Stimulated activated CD4-positive, alpha-beta T cell treated with anti-CD3 and anti-CD28 coated beads, Interleukin-4, amount 100 ng/mL, for 48 hours (primary cell): ENCODE measurements at places on chromosomes 2 and 18.

DNA sequence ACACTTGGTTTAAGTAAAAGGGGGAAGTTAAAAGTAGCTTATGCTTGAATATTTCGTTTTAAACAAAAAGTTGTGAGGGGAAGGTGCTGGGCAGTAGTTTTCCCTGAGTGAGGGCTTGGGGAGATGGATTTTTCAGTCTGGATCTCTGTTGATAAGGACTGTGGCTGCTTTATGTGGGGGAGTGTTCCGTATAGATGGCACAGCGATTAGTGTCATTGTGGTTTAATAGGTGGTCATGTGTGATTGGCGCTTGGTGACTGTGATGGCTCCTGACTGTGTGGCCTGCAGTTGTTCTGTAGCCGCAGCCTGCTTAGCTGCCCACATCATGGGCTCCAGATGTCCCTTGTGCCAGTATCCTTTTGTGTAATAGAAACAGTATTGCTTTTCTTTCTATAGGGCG is 156.2 kb downstream of the WDSUB1 start:
- DNase-seq: no peak

DNA sequence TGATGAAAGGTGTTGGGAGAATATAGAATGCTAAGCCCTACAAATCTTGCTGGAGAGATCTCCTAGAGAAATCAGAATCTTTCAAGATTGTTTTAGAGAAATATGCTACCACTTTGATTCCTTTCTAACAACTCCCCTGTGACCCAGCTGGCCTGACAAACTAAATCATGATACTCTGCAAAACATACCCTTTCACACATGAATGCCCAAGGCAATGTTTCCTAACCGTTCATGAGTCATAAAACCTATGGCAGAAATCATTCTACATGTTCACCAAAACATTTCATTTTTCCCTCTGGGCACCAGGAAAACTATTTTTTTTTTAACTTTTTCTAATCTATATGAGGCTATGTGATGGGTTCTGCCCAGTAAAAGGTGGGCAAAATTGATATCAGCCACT is 77.8 kb upstream of the SETBP1 start:
- no peak for DNase-seq

DNA sequence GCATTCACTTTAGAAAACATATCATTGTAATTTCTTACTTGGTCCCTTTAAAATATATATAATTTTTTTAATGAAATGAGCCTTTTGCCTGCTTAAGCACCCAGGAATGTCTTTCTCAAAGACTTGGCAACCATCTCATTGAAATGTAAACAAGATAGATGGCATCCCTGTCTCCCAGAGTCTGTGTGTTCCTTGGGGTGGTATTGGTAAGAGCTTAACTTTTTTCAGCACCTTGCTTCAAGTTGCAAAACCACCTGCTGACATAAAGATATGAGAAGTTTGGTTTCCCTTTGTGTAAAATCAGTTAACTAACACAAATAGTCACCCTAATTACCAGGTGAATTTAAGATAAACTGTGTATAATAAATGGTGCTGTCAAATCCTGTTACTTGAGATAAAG is 266.9 kb downstream of the DSC3 start:
- DNase-seq: no peak

DNA sequence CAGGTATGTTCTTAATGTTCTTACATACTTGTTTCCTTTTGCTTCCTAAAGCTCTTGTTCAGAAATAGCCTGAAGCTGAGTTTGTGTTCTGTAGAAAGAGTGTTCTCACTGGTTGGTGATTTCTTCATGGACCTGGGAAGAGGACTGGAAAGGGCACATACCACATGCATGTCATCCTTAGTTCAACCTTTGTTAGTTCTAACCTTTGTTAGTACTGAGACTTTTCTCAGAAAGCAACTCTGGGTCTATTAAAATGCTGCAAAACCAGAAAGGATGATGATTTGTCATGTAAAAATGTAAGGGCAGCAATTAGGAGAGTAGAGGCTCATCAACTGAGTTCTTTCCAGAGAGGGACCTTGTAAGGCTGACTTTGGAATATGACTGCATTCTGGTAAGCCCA is 2.5 kb upstream of the FAP start:
- DNase-seq: no peak

GRCh38 chr2:2127467-2127866 is 203.6 kb downstream of the MYT1L start:
- DNase-seq: no peak

GRCh38 chr2:119771331-119771730 is 11.6 kb downstream of the PTPN4 start:
- no peak for DNase-seq

- DNase-seq: no peak
These were observed 25.4 kb downstream of the SLC40A1 start for GRCh38 chr2:189555232-189555631.

GRCh38 chr2:24899361-24899910 is 20.6 kb downstream of the ADCY3 start:
- DNase-seq: no peak

- DNase-seq: no peak
These were observed 64.0 kb downstream of the SPIRE1 start for GRCh38 chr18:12593866-12594265.

DNA sequence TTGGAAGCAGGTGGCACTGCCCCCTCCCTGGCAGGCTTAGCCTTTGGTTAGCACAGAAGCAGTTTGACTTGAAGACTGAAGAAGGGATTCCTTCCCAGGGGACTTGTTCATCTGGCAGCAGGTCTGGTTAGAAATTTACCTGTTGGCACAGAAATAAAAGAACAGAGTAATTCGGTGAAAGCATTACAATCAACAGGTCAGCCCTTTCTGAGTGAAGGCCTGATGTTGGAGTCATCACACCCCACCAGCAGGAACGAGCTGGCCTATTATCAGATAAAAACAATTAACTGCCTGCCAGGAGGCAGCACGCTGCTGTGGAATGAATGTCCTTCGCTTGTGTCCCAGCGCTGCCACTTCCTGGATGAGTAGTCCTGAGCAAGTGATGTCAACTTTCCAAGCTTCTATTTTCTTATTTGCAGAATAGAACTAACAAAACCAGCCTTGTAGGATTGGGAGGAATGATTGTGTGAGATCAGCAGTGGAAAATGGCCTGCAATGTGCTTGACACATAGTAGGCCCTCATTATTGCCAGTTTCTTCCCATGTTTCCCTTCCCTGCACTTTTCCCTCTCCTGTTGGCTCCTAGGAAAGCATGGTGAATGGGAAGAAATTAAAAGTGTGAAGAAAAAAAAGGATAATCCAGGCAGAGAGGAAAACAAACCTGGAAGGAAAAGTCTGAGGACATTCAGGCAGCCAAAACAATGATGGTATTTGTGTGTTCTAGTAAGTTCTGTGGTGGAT is 29.0 kb downstream of the LGALSL start:
- DNase-seq: no peak

DNA sequence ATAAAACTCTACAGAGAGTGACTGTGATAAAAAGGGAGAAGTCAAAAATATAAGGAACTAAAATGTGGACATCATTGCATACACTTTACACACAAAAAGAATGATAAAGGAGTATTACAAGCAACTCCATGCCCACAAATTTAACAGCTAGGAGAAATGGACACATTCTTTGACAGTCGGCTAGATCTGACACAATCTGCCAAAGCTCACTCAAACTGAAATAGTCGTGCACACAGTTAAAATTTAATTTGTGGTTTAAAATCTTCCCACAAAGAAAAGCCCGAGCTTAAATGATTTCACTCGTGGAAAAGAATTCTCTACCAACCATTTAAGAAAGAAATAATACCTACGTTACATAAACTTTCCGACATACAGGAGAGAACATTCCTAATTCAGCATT is 132.4 kb downstream of the ZAP70 start:
- no peak for DNase-seq

DNA sequence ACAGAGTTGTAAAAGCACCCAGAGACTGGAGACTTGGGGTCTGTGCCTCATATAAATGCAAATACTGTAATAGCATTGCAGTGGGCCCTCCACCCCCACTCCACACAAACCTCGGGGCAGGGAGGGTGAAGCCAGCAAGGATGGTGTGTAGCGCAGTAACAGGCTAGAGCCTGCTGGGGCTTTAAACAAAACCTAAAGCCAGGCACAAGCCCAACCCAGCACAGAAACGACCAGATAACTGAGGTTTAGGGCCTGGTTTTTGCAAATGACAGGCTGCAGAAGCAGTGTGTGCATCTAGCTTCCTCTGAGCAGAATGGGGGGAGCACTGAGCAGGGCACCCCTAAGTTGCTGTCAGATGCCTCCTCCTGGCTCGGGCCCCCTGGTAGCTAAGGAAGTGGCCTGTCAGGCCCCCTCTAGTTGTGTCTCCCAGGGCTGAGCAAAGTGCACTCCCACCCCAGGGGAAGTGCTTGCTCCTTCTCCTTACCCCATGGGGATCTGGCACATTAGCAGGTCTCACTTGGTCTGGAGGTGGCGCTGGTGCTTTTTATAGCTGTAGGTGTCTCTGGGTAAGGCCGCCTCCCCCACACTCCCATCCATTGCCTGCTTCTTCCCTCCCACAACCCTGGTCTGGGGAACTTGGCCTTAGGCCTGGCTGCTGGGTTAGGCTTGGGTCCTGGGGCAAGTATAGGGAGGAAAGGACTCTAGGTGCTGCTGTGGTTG is 135.1 kb downstream of the CELF4 start:
- DNase-seq: no peak

DNA sequence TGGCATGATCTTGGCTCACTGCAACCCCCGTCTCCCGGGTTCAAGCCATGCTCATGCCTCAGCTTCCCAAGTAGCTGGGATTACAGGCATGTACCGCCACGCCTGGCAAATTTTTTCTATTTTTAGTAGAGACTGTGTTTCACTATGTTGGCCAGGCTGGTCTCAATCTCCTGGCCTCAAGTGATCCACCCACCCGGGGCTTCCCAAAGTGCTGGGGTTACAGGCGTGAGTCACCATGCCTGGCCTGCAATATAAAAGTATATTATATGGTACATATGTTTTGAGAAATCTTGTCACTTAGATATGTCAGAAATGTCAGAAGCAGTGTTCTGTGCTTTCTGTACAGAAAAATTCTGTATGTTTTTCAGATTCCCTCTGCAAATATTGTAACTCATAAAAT is 19.2 kb upstream of the XPO1 start:
- no peak for DNase-seq

DNA sequence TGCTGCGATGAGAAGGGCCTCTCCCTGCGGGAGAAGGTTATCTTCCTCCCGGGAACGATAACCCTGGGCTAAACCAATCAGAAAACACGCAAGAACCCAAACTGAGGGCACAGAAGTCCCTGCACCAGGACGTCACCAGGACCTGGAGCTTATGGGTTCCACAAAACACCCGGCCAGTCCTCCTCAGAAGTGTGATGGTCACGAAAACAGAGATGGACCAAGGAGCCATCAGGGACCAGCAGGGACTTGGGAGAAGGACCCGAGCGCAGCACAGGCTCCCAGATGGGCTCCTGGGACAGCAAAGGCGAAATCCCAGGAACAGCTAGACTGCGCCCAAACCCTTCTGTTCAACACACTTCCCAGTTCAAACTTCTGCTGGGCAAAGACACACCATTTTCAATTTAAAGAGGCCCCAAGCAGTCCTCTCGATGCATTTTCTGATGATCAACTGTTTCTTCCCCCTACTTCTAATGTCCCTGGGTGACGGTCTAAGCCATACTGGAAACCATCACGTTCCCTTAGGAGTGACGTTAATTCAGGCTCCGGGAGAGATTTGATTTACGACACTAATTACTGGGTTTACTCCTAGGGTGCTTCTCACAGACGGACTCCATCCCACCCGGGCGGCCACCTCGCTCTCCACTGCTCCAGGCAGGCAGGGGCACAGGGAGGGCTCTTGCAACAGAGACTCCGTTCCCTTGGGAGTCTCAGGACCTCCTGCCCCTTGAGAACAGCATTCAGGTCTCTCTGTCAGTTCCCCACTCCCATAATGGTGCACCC is 29.2 kb downstream of the ZNF516 start:
- DNase-seq: no peak

DNA sequence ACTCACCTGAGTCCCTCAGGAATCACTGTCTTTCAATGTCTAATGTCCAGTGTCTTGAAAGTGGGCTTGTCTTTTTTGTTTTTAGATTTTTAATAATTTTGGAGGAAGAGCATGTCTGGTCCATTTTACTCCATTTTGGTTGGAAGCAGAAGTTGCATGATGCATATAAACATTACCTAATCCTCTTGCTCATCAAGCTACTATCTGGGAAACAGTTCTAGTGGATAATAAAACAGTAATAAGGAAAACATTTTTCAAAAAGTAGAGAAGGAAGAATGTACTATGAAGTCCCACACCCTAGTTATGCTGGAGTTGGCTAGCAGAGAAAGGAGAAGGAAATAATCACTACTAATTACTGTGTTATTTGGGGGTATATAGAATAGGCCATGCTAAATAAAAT is 263.7 kb downstream of the ETAA1 start:
- no peak for DNase-seq

- no peak for DNase-seq
These were observed 150.1 kb downstream of the WDPCP start for GRCh38 chr2:63438181-63438580.

DNA sequence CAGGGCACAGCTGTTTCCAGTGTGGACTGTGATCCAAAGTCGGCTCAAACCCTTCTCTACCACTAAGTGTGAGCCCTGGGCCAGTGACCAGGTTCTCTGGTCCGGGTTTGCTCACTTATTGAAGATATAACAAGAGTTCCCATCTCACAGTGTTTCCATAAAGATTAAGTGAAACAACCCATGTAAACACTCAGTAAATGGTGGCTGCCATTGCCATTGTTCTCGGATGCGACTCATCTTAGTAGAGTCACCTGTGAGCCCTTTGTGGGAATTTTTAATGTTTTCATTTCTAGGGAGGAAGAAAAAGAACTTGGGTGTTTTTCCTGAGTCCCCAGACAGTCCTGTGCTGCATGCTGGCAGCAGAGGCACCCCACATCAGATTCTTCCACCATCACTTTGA is 53.4 kb downstream of the TPGS2 start:
- no peak for DNase-seq

DNA sequence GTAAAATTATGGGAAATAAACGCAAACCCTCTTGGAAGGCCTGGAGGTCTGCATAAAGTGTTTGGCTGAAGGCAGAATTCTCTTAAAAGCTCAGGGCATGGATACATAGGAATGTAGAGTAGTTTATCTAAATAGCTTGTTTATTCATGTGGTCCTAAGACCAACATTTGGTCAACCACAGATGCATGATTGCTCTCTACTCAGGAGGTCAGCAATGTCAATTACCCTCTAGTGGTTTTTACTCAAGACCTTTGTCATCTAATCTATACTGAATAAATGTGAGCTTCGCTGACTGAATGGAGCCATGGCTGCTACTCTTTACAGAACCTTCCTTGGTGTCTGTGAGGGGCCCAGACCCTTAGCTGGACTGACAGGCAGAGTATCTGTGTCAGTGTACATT is 139.8 kb downstream of the ATL2 start:
- no peak for DNase-seq

DNA sequence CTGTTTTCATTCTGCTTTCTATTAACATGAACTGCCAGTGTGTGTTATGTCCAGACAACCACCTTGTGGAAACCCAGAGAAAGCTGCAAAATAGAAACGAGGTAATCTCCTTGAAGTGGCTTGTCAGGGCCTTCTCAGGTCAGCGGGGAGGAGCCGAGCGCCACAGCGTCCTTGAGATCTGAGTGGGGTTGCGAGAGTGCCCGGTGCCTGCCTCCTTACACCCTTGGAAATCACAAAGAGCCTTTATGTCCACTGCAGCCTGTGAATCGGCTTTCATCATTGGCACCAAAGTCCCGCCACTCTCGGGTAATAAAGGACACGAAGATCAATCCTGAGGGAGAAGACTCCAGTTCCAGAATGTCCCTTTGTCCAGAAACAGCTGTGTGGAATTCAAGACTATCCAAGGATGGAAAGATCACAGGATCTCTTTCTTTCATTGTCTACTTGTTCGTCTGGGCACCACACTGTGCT is 135.2 kb downstream of the HRH4 start:
- DNase-seq: no peak
